Spleen (tissue), 13 donors: ENCODE measurements at places on chromosomes 3 and 15. TPM values are rescaled to one million over a fixed set of nuclear protein-coding genes. Genes with fewer than 3 reads are reported as not detected.

The CELSR3 gene
- polyA plus RNA-seq = 0.89 TPM

The BCL2A1 gene
- polyA plus RNA-seq = 52.9 TPM

The MESP1 gene
- polyA plus RNA-seq = 0.61 TPM

DNA sequence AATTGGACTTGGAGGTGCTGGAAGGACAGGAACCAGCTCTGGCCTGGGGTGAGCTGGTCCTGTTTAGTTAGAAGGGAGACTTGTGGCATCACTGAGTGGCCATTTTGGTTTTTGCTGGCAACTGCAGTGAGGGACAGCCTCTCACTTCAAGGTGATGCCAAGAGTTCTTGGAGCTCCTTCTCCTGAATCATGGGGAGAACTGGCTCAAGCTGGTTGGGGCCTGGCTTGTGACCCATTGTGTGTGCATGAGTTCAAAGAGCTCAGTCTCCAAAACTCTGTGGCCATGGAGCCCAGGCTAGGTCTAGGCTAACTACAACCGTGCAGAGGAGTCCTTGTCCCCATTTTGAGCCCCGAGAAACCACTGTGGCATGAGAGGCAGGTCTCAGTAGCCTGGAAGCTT lies 60.1 kb upstream of the ZNF148 start:
- H3K4me3 ChIP-seq = no peak overlapping the region
- H3K4me1 ChIP-seq = no peaks in the 10 kb centered on the region
- no peaks in the 10 kb centered on the region for H3K27me3 ChIP-seq
- no peak overlapping the region for H3K27ac ChIP-seq
- DNase-seq = no peak

DNA sequence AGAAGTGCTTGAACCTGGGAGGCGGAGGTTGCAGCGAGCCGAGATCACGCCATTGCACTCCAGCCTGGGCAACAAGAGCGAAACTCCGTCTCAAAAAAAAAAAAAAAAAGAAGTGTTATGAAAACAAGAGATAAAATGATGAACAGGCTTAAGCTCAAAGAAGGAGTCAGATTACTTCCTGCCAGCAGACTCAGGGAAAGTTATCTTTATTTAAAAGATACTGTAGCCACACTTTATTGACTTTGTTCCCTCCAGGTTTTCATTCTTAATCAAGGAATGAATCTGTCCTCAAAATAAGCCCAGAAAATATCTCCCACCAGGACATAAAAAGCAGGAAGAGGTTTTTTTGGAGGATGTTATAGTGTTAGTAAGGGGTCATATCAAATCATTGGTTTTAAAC lies 176.5 kb upstream of the KCNMB2 start:
- H3K27me3 ChIP-seq = no peaks in the 10 kb centered on the region
- DNase-seq = no peak
- H3K4me1 ChIP-seq = no peaks in the 10 kb centered on the region
